Aorta (tissue), 5 donors: ENCODE measurements at places on chromosomes 5 and 9. TPM values are rescaled to one million over a fixed set of nuclear protein-coding genes. Genes with fewer than 3 reads are reported as not detected.

DNA sequence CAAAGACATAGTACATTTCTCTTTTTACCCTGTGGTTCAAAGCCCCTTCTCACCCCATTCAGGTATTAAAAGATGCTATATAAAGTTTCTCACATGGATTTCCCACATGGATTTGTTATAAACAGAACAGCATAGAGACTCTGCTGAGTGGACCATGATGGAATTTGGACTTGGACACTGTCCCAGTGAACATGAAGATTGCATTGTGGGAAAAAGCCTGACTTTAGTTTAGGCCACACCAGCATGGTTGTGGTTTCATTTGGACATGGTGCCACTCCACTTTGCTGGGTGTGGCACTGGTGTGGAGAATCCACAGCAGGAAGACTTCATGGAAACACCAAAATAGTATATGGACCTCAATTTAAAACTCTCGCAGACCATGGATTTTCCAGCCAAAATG lies 124.6 kb downstream of the ARHGAP26 start:
- DNase-seq = no peak

GRCh38 chr9:131578021-131578420 lies 32.7 kb downstream of the PRRT1B start:
- peak; percentile 38 for DNase-seq

DNA sequence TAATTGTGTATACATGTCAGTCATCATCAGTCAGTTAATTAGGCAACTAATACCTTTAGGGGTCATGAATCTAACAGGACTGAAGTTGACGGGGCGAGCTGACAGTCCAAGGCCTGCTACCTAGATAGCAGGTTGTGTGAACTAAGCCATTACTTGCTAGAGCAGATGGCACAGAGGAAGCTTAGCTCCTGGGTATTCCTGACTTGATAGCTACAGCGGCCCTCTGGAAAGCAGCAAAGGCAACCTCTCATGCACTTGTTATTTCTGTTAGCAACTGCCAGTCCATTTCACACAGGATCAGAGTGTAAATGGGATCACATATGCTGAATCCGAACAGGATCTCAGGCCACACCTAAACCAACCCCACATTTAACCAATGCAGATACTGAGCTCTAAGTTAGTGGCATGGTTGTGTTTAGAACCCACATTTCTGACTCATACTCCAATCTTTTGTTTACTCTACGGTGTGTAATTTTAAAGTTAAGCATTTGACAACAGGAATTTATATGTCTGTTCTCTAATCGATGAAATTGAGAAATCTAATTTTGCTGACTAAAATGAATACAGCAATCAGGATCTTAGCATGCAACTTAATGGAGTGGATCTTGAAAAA lies 521.3 kb upstream of the ZNF608 start:
- DNase-seq = no peak

DNA sequence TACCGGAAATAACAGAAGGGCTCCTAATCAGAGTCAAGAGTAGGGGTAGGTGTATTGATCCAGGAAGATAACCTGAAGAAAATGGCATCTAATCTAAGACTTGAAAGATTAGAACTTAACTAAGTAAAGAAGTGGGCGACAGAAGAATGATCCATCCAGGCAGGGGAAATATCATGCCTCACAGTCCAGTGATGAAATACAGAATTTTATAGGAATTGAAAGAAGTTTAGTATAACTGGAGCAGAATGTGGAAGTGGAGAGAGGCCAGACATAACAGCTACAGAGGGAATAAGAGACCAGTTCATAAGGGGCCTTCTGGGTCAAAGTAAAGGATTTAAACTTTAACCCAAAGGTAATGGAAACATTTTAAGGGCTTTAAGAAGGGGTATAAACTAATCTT lies 42.2 kb downstream of the ERP44 start:
- DNase-seq = no peak

DNA sequence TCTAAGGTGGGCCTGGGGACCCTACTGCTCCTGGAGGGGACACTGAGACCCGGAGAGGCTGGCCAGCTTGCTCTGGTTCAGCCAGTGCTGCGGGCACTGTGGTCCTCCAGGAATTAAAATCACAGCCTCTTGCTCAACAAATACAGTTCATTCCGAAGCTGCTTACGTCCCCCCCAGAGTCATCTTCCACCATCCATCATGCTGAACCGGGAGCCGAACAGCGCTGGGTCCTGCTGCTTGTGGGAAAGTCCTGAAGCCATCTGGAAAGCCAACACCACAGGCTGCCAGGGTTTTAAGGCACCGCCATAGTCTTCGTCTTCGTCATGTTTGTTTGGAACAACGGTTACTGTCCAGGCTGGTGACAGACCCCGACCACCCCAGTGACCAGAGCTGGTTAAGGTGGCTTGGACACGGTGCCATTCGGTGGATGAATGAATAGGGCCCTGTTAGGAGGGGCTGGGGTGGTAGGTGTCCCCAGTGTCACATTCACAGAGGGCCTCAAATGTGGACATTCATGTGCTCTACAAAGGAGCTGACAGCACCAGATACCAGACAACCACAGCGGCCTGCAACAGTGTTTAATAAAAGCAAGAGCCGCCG lies 81.6 kb upstream of the PHYKPL start:
- no peak for DNase-seq

DNA sequence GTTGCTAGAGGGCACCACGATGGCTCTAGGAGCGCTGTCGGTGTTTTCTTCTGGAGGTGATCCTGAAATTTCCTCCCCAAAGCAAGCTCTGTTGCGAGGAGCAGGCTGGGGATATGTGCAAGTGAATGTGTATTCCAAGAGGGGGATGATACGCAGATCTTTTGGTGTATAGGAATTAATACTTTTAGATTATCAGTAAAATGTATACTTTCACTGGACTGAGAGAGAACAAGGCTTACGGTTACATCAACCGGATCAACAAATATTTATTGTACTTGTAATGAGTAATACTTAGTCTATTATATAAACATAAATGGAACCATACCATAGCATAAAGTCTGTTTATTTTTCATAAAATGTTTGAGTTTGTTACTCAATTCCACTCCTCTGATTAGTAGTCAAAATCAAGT lies 632 bp upstream of the PRKAA1 start:
- no peak for DNase-seq

GRCh38 chr5:32574540-32575175 lies 10.7 kb upstream of the SUB1 start:
- no peak for DNase-seq

DNA sequence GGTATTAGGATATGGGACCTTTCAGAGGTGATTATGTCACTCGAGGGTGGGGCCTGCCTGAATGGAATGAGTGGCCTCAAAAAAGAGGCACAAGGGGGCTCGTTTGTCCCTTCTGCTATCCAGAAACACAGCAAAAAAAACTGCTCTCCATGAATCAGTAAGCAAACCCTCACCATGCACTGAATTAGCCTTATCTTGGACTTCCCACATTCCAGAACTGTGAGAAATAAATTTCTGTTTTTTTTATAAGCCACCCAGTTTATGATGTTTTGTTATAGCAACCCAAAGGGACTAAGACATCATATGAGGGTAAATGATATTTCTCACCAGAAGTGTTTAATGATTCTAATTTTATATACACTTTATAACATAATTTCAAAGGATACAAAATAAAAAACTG lies 476.6 kb upstream of the EDIL3 start:
- no peak for DNase-seq

DNA sequence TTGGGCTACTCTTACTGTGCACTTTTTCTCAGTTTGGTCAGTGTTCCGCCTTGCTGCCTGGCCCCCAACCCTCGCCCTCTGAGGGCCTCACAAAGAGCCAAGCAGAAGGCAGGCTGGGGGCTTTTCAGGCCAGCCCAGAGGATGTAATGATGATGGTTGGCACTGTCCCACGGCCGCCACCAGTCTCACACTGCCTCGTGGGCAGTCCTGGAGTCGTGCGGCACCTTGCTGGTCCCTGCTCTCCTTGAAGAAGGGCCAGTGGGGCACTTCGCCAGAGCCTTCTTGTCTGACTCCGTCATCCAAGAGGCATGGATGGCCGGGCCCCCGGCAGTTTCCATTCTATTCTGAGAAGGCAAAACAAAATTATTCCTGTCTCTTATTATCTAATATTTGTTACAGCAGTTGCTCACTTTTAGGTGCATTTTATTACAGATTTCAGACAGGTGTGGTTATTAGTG lies 21.0 kb downstream of the TENT4A start:
- DNase-seq = peak; percentile 70

- DNase-seq = no peak
Measured at GRCh38 chr5:174520420-174521396, 203.7 kb upstream of the MSX2 start.

DNA sequence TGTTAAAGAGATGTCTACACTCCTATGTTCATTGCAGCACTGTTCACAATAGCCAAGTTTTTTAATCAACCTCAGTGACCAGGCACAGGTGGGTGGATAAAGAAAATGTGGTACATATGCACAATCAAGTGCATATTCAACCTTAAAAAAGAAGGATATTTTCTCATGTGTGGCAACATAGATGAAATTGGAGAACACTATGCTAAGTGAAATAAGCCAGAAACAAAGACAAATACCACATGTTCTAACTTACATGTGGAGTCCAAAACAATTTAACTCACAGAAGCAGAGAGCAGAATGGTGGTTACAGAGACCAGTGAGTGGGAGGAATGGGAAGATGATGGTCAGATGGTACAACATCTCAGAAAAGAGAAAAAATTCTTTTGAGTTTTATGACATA lies 31.8 kb downstream of the ANXA1 start:
- DNase-seq = no peak

DNA sequence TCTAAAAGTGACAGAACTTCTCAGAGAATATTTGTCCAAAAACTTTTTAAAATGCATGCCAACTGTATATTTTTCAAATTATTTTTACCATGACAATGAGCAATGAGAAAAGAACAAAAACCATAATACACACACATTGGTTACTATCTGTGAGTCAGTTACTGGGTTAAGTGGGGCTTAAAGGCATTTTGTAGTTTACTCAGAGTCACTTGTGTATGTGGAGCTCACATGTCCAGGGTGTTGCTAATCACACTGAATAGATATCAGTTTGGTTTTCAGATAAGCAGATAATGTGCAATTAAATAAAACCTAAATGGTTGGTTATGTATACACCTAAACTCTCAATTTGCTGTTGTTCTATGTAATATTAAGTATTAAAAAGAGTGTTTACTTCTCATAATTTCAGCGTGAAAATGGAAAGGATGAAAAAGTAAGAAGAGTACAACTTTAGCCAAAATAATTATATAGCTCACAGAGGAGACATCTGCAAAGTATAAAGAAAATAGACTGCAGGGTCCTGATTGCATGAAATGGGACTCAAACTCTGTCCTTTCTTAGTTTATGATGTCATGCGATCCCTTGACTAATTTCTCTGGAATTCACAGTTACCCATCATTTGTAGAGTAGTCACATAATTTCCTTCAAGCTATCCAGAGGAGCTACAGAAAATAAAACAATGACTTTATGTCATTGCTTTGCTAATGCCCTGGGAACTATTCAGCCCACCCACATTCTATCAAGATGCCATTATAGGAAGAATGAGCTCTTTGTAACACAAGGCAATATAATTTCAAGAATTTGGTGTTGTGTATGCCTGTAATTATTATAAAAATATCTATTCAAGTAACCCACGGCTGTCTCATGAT lies 388.0 kb upstream of the ZNF608 start:
- no peak for DNase-seq

GRCh38 chr9:134725605-134725940 lies 84.0 kb downstream of the COL5A1 start:
- DNase-seq = no peak

DNA sequence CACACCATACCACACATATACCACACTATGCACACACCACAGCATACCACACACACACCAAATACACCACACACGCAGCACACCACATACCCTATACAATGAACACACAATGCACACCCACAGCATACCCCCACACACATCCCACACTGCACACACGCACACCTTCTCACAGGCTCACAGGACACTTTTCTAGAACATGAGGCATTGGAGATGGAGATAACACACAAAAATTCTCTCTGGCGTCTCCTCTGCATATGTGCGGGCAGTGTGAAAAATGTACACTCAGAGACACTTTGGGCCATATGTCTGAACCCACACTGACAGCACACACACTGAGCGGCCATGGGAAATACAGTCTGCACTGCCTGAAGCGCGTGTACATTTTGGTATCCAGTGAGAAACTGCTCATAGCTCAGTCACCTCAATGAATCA lies 278.1 kb downstream of the GADD45G start:
- peak; percentile 27 for DNase-seq

DNA sequence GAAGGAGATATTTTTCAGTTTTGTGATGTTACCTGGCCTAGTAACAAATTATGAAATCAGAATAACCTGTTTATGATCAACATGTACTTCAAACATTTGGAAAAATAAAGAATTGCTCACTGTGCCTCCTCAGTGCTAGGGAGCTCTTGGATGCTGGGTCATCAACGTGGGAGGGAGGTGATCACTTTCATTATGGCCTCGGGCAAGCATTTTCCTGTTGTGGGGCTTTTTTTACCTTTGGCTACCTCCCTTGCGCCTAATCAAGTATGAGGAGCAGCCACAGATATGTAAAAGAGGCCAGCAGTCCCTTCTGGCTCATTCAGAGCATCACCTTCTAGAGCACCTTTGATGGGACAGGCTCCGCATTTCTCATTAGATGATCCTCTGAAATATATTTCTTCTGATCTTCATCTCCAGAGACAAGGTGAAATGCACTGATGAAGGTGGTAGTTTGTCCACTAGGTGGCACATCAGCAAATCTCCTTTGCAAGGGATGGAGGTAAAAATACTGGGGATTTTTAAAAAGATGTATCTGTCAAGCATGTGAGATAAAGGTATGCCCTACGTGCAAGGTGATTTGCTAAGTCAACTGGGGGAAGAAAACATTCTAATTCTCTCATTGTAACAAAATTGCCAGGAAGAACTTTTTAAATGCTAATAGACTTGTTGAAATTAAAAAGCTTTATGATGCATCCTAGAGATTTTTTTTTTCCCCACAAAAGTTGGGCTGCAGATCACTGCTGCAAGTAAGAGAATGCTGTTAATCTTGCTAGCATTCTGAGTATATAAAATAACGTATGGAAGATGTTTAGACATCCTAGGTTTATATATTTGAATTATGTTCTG lies 218.2 kb downstream of the MAST4 start:
- DNase-seq = no peak

DNA sequence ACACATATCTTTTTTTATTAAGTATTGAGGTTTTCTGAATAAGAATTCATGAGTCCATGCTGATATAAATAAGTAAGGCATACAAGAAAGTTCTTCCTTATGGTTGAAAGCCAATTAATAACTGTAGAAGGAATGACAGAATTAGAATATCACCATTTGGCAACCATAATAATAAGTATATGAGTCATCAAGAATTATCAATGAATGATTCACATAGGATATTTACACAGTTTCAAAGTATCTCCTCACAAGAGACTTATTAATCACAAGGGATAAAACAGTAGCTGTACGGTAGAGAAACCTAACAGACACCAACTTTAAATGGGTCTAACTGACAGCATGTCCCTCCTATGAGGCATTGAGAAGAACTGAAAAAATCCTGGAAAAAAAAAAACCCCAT lies 161.6 kb downstream of the NR3C1 start:
- DNase-seq = no peak

RMI1 gene
- 2.9 TPM for total RNA-seq

TNC gene
- total RNA-seq = 117 TPM

CIZ1 gene
- total RNA-seq = 117 TPM

GPR150 gene
- total RNA-seq = not detected

SHB gene
- total RNA-seq = 29.3 TPM

PCDHB4 gene
- total RNA-seq = 9.1 TPM

CDH9 gene
- total RNA-seq = not detected

SPATA6L gene
- total RNA-seq = 3.8 TPM

GABRP gene
- total RNA-seq = not detected

ANAPC2 gene
- 38.7 TPM for total RNA-seq

GARIN3 gene
- not detected for total RNA-seq

PCDHGC5 gene
- 2.8 TPM for total RNA-seq

F2RL2 gene
- 0.32 TPM for total RNA-seq
